ENCODE measurements at places on chromosomes 7 and 10.

DNA sequence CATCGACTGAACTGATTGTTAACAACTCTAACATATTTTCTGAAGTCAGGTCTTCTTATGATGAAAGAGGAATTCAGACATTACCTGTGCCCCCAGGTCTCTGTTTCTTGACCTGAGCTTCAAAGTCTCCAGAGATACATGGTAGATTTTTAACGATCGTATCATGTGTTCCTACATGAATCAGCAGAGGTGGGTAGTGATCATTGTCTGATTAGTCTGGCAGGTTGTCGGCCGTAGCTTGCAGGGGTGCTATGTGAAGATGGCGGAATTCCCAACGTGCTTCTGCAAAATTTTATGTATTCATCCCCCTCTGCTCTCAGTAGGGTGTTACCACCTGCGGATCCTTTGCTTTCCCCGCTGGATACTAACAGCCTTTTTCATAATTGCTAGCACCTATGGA lies 581.9 kb downstream of the GATA3 start:
- no peak for DNase-seq

DNA sequence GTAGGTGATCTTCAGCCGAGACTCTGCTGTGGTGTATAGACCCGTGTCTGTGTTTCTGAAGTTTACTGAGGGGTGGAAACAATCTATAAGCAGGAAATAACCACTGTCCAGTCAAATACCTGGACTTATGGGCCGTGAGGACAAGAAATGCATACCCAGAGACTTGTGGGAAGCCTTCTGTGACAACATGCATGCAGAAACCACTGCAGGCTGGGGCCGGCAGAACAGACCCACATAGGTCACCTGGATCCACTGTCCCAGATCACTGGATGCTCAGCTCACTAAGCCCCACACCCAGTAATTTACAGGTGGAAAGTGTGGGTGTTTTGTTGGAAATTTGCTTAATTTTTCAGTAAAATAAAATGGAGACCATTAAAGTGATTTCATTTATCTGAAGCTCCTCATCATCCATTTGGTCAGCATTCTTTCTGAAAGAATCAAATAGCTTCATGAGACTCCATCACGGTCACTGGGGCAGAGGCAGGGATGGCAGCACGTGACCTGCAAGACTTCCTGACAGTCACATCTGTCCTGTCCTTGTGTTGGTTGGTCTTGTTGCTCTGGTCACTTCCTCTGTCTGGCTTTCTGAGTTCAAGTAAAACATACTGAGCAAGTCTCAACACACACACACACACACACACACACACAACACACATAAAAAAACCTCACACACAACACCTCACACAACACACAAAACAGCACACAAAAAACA lies 108.3 kb downstream of the TNS3 start:
- no peak for DNase-seq

GRCh38 chr7:54084340-54084739 lies 457.8 kb upstream of the VSTM2A start:
- DNase-seq, result no peak

DNA sequence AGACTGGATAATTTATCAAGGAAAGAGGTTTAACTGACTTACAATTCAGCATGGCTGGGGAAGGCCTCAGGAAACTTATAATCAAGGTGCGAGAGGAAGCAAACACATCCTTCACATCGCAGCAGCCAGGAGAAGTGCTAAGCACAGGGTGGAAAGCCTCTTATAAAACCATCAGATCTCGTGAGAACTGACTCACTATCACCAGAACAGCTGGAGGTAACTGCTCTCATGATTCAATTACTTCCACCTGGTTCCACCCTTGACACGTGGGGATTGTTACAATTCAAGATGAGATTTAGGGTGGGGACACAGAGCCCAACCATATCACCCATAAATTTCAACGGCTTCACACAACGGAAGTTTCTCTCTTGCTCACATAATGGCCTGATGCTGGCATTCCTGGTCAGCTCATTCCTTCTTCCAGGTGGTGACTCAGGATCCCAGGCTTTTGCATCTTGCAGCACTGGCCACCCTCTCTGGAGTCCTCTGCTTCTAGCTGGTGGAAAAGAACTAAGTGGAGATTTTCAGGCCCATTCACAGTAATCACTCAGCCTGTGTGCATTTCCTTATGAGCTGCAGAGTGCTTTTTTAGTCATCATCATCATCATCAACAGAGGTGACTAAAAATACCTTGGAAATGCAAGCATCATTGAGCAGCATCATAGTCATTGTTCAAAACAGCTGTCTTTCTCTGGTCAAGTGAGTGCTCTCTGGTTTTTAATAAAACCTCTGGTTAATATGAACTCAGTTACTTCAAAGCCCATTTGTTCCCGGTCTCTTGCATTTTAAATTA lies 308.1 kb downstream of the SFMBT2 start:
- no peak for DNase-seq

DNA sequence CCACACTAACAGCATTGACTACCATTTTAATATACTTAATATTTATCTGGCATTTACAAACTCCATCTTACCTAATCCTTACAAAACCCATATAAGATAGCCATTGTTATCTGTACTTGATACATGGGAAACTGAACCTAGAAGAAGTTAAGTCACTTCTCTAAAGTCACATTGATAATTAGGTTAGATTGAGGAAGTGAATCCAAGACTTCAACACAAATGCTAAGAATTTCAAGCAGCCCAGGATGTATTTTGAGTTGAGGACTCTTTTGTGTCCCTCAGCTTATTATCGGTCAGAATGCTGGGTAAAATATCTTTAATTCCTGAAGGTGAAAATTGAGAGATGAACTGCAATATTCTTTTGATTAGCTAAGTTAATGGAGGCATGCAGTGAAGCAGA lies 465.5 kb downstream of the PHTF2 start:
- no peak for DNase-seq

DNA sequence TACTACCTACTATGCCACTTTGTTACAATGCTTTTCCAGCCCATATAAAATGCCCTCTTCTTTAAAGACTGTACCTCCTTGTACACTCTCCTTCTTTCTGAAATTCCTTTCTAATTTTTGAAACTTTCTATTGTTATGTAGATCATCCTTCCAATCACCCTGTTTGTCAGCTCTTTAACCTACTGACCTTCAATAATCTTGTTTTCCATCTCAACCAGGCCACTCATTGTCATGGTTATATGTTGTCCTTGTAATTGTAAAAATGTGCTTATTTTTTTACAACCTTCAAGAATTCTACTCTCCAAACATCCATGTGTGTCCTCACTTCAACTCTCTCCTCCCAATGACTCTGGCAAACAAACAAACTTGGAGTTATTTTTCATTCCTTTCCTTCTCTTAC lies 1172.6 kb upstream of the CELF2 start:
- no peak for DNase-seq

DNA sequence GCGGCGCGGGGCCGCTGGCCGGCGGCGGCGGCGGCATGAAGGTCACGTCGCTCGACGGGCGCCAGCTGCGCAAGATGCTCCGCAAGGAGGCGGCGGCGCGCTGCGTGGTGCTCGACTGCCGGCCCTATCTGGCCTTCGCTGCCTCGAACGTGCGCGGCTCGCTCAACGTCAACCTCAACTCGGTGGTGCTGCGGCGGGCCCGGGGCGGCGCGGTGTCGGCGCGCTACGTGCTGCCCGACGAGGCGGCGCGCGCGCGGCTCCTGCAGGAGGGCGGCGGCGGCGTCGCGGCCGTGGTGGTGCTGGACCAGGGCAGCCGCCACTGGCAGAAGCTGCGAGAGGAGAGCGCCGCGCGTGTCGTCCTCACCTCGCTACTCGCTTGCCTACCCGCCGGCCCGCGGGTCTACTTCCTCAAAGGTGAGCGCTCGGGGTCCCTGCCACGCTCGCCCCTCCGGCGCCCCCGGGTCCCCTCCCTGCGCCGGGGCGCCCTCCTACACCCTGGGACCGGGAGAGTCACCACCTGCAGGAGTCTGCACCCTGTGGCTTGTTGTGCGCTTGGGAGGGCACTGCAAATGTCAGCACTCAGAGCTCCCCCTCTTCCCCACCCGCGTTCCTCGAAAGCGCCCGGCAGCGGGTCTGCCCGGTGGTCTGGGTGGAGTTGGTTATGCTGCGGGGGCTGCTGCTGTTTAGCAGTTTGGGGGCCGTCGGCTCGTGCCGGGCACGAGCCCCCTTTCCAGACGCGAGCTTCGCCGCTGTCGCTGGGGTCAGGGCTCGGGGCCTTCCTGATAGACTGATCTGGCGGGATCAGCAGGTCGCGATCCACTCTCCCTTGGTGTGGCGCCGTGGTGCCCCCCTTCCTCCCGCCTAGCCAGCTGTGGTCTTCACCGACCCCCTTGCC lies 627 bp downstream of the DUSP5 start:
- peak; percentile 54 for DNase-seq

DNA sequence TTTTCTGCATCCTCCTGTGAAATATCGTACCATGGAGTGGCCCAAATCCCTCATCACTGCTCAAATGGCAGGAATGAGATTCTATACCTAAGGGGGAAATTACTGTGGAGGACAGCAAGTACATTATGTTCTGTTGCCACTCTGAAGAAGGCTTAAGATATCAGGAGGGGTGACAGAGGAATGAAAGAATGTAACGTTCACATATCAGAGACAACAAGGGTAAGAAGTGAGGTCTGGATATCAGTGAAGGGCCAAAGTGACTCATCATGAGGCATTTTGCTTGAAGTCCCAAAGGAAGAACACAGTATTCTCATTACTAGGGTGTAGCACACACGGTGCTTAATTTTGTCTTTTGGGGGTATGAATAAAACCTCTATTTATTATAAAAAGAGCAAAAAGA lies 71.5 kb upstream of the SLC13A1 start:
- no peak for DNase-seq

- no peak for DNase-seq
Observed at GRCh38 chr7:23454881-23455526, 15.3 kb downstream of the IGF2BP3 start.

DNA sequence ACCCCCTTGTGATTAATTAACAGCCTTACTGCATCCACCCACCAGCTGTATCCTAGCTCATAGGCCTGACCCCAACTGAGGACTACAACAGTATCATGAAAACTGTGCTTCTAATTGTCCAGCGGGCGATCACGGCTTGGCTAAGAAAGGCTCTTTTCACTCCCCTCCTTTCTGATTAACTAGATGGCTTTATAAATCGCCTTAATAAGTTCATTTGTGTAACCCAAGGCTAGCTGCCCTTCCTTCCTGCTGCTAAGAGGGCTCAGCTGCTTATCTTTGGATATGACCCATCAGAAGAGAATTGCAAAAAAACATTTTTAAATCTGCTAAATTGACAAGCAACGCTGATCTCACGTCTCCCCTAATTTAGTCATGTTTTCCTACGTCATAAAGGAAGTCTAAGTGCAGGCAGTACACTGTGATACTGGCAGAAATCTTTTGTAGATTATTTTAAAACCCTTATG lies 163.0 kb upstream of the LAMB4 start:
- no peak for DNase-seq

DNA sequence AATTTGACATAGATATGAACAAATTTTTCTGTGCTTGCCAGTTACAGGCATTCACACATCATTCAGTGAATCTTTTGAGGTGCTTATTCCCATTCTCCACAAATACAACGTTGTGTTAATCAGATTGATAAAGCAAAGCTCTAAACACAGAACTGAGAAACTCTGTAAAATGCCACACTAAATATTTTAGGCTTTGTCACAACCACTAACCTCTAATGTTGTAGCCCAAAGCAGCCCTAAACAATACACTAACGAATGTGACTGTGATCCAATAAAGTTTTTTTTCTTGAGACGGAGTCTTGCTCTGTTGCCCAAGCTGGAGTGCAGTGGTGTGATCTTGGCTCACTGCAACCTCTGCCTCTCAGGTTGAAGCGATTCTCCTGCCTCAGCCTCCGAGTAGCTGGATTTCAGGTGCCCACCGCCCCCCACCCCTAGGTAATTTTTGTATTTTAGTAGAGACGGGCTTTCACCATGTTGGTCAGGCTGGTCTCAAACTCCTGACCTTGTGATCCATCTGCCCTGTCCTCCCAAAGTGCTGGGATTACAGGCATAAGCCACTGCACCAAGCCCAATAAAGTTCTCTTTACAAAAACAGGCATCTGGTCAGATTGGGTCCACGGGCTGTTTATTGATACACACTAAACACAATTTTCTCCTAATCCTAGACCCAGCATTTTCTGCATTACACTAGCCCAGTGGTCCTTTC lies 6.9 kb downstream of the CYCS start:
- no peak for DNase-seq

DNA sequence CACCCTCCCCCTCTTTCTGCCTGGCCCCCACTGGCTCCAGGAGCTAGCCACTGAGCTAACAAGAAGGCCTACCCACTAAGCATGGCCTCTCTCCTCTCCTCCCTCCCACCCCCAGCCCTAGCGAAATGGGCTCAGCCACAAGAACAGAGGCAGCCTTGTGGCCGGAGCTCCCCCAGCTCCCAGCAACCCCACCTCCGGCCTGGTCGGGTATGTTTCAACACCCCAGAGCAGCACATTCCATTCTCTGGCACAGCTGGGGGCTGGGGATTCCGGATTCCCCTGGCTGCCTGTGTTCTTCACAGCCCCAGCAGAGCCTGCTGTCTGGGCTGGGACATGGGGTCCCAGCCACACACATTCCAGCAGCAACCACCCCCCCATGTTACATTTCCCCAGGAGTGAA lies 9.0 kb downstream of the SFRP5 start:
- DNase-seq, result no peak

DNA sequence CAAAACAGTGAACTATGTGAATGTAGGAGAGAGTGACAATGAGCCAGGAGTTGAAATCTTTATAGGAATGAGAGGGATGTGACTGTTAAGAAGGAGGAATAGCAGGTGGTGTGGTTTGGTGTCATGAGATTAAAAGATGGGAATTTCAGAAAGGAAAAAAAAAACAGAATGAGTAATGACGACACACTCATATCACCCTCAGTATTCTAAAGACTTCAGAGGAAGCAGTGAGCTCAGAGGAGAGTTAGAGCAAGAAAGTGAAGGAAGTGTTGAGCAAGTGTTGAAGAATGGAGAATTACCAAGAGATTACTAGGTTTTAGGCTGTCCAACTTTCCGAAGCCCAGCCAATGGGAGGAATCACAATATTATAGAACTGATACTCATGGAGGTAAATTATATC lies 220.5 kb upstream of the HGF start:
- DNase-seq, result no peak

DNA sequence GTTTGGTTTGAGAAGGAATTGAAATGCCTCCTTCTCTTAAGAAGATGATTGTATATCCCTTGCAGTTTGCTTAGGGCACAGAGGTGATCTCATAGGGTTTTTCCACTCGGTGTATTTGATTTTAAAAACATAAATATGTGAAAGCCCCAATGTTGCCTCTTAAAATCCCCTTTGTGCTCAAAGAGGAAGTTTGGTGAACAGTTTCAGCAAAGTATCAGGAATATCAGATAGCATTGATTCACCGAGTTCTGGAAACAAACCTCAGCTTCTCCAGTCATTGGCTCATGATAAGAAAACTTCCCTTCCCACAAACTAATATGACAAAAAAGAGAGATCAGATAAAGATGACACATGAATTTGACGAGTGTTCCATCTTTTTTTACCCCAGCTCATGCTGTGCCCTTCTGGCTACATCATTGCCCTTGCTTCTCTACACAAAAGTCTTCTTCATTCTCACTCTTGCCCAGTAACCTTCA lies 20.1 kb upstream of the SMNDC1 start:
- DNase-seq, result no peak

DNA sequence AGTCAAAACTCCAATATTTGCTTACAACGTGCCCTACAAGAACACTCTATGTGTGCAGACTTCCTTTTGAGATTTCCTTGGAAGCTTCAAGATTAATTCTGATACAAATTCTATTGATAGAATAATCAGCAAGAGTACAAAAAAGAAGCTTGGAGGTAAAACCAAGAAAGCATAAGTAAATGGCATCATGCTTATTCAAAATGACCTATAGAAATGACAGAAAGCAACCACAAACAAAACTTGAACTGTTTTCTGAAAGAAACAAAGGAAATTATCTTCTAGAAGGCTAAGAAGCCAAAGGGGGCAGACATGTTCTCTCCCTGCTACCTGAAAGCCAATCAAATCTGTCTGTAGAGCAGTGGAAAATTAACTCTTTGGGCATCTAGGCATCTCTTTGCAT lies 73.0 kb downstream of the CTNNA3 start:
- no peak for DNase-seq
